ENCODE measurements at places on chromosomes 11 and 22.

DNA sequence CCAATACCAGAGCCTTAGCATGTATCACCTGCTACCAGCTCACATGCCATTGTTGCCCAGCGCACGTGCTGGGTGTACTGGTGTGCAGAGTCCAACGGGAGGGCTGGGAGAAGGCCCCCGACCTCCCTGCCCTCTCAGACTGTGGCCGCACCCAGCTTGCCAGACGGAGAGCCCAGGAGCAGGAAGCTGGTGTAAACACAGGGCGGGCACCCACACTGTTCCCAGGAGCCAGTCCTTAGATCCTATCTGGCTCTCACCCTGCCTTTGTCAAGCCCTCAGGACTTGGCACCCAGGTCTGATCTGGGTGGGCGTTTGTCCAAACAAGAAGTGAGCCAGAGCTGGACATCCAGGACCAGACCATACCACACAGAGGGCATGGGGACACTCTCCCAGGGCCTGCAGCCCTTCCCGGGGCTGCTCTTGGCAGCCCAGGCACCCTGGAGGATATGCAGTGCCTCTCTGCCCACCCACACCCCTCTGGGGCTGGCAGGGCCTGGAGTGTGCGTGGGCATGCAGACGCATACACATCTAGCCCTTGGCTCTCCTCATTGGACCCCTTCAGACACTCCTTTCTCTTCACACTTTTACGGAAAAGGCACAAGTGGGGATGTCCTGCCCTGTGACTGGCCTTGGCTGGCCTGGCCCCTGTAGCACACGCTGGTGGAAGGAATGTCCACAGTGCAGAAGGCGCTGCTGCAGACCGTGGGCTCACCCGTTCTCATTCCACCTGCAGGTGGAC is 19.9 kb upstream of the CLDN5 start:
- DNase-seq: no peak

DNA sequence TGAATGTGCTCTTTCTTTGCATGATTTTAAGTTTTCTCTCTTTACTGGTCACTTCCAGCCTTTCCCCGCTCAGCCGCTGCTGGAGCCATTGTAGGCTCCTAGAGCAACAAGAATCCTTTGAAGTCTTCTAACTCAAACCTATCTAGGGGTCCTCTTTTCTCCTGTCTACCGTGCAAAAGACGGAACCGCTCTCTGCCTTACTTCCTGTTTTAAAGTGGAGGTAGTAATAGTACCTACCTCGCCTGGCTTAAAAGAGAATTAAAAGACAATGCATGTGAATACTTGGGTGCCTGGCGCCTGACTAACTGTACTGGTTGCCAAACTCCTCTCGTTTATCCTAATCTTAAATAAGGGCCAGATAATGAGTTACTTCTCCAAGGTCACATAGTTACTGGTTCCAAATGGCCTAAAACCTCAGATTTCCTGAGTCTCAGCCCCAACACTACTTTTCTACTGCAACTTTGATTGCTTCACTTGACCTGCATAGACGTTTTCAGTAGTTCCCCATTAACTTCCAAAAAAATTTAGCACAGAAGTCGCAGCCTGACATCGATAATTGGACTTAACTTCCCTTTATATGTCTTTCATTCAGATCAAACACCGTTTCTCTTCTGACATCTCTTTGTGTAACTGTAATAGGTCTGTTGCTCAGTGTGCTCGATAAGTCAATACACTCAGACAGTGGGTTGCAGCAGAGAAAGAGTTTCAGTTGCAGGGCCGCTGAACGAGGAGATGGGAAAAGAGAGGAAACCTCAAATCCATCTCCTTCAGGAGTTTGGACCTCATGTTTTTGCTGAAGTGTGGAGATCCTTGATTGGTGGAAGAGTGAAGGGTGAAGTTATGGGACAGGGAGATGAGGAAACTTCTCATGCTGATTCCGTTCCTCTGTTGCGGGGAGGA is 891 bp downstream of the SAMM50 start:
- no peak for DNase-seq

GRCh38 chr11:43986881-43987280 is 44.4 kb downstream of the C11orf96 start:
- DNase-seq: no peak

DNA sequence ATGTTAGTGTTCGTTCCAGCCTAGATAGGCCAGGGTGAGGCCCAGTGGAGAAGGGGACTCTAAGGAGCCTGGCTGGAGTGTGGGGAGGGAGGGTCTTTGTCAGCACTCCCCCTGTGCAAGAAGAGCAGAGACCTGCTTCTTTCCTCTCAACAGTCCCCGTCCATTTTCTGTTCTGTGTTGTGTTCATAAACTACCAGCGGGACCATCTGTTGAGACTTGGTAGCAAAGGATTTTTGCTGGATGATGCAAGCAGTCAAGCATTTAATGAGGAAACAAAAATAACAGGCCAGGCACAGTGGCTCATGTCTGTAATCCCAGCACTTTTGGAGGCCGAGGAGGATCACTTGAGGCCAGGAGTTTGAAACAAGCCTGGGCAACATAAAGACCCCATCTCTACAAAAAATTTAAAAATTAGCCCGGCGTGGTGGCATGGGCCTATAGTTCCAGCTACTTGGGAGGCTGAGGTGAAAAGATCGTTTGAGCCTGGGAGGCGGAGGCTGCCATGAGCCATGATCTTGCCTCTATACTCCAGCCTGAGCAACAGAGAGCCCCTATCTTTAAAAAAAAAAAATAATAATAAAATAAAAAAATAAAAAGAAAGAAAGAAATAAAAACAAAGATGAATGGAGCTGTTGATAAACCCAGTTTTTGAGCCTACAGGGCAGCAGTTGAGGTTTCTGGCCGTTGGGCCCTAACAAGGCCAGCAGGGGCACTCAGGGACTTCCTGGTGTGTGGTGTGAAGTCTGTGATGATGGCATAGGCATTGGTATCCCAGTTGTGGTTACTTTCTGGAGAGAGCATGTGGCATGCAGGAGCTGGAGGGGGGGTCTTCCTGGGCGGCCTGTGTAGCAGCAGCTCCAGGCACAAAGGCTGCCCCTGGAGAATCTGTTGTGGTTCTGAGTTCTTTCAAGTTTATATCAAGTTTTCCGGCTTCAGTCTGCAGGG is 1.7 kb upstream of the TXNRD2 start:
- DNase-seq: peak; percentile 84

GRCh38 chr11:111633248-111633647 is 31.0 kb downstream of the SIK2 start:
- DNase-seq: no peak

- DNase-seq: no peak
Measured at GRCh38 chr11:107804971-107805370, 53.6 kb downstream of the SLC35F2 start.

DNA sequence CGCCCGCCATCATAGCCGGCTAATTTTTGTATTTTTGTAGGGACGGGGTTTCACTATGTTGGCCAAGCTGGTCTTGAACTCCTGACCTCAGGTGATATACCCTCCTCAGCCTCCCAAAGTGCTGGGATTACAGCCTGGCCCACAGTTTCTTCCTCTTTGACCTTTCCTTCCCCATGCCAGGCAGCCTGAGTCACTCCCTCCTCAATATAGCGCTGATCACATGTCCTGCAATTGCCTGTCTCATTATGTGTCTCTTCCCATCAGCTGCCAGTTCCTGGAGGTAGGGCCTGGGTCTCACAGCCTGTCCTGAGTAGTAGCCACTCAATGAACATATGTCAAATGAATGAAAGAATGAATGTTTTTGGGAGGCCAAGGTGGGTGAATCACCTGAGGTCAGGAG is 43.0 kb upstream of the CCDC134 start:
- DNase-seq: no peak

DNA sequence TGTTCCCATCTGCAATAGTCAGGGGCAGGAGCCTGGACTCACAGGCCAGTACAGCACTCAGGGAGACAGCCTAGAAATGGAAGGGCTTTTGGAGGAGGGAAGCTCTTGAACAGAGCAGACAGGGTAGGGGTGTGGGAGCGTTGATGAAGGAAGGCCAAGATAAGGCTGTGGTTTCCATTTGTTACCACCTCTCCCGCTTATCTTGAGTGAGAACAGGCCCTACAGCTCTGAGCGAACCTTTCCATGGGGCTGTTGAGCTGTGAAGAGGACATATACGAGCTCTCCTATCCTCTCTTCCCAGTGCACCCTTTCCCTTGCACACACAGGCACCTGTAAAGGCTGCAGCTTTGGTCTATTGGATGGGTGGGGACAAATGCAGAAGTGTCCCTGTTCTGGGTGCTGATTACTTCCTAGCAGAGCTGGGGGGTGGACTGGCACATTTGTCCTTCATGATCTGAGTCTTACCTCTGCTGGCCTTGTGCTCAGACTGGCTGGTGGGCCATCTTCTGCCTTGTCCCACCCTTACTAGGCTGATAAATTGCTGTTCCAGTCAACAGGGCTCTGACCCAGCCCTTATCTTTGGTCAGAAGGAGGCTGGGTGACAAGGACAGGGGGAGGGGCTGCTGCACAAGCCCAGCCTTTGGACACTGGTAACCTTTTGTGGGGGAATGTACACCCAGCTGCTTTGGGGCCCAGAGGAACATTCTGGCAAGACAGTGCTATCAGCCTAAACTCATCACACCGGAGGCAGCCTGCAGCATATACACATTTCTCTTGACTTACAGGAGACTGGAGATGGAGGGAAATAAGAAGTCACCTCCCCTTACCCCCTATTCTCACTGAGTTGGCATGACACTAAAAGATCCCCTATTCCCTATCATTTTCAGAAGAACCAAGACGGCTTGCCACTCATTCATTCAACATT is 80.1 kb upstream of the NNMT start:
- no peak for DNase-seq

GRCh38 chr11:67120881-67121710 is 2.0 kb downstream of the KDM2A start:
- no peak for DNase-seq

DNA sequence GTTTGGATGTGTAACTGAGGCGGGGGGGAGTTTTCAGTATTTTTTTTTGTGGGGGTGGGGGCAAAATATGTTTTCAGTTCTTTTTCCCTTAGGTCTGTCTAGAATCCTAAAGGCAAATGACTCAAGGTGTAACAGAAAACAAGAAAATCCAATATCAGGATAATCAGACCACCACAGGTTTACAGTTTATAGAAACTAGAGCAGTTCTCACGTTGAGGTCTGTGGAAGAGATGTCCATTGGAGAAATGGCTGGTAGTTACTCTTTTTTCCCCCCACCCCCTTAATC is 2.3 kb downstream of the MALAT1 start:
- DNase-seq: peak; percentile 36

- no peak for DNase-seq
Measured at GRCh38 chr11:863023-863909, 20.6 kb downstream of the TSPAN4 start.

DNA sequence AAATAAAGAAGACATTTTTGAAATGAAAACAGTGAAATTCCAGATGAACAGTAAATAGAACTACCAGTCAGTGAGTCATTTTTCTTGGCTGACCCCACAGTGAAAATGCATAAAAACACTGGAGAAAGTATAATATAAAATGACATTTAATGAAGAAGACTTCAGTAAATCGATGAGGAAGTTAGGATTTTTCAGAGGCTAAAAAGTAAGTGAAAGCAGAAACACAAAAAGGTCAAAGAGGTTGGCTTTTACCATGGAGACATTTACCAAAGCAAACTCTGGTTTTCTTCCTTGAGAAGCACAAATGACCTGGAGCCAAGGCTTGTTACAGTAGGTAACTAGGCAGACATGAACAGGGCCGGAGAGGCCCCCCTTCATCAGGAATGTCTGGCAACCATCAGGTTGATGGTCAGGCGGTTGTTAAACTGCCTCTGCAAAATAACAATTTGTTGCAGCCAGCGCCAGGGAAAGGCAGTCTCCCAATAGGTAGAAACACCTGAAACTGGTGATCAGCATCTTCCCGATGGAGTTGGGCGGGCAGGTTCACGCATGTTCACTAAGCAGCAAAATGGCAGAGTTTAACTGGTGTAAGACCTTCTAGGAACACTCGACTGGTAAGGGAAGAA is 16.7 kb upstream of the TMEM123 start:
- DNase-seq: peak; percentile 9

DNA sequence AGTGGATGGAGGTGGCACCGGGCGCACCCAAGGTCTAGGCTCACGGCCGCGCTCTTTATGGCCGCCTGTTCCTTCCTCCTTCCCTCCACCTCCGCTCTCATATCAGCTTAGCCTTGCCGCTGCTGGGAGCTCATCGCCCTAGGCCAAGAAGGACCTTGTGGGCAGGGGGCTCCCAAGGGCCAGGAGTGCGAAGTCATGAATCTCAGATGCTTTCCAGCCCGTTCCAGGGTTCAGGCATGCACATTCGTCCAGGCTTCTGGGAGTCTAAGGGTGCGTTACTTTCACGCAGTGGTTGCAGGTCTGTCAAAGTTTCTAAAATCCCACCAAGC is 4.1 kb upstream of the GALR3 start:
- DNase-seq: no peak

- DNase-seq: no peak
Measured at GRCh38 chr22:42612336-42612735, 2.3 kb downstream of the POLDIP3 start.

GRCh38 chr22:28658448-28658847 is 21.2 kb downstream of the TTC28 start:
- DNase-seq: no peak
